ENCODE measurements at places on chromosomes 16 and 17. TPM values are rescaled to one million over a fixed set of nuclear protein-coding genes. Genes with fewer than 3 reads are reported as not detected.

The TSPAN10 gene
- total RNA-seq: not detected

The CDRT15L2 gene
- total RNA-seq: not detected

The BOLA2 gene
- total RNA-seq: 51.8 TPM

The KLHL10 gene
- total RNA-seq: under 0.01 TPM

The GRB7 gene
- not detected for total RNA-seq

The KRT15 gene
- total RNA-seq: not detected

The PRAC2 gene
- total RNA-seq: not detected

The NPTX1 gene
- 6.1 TPM for total RNA-seq

The EFCAB13 gene
- 14.3 TPM for total RNA-seq

The CD300LB gene
- not detected for total RNA-seq

The CMTM4 gene
- 51.0 TPM for total RNA-seq

The GCGR gene
- not detected for total RNA-seq

The PDILT gene
- not detected for total RNA-seq

The CNGB1 gene
- total RNA-seq: 1.2 TPM

The SNAI3 gene
- not detected for total RNA-seq

The TBX21 gene
- total RNA-seq: 0.82 TPM

The KCNJ18 gene
- not detected for total RNA-seq

Data from frontal cortex (tissue), 4 donors.